Caki2 (cell line): ENCODE measurements at places on chromosomes 6 and 20.
A peak's percentile ranks its signal among the peaks of the same experiment; 100 is the strongest.

- DNase-seq = no peak
Observed at GRCh38 chr6:2197984-2198383, 47.4 kb downstream of the GMDS start.

DNA sequence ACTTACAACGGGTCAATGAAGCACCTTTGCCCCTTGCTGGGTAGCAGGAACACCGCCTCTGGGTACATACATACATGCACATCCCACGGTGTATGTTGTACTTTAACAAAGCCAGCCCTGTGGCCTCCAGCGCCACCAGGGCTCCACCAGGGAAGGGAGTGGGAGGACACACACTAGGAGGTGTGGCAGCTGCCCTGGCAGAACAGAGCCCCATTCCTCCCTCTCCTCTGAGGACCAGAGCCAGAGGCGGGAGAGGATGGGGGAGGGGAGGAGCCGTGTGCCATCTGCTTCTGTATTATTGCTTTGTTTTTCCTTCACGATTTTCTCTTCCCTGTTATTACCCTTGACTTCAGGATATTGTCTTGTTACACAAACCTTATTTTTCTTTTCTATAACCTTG lies 105.8 kb upstream of the TRAF3IP2 start:
- no peak for DNase-seq

DNA sequence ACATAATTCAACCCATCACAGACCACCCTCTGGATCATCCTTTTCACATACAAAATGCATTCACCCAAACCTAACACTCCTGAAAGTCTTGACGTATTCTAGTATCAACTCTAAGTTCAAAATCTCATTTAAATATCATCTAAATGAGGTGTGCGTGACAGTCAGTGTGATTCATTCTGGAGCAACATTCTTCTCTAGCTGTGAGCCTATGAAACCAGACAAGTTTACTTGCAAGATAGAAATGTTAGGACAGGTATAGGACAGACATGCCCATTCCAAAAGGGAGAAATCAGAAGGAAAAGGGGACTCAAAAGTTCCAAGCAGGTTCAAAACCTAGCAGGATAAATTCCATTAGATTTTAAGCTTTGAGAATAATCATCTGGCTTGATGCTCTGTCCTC lies 329.7 kb downstream of the CD83 start:
- DNase-seq = no peak

DNA sequence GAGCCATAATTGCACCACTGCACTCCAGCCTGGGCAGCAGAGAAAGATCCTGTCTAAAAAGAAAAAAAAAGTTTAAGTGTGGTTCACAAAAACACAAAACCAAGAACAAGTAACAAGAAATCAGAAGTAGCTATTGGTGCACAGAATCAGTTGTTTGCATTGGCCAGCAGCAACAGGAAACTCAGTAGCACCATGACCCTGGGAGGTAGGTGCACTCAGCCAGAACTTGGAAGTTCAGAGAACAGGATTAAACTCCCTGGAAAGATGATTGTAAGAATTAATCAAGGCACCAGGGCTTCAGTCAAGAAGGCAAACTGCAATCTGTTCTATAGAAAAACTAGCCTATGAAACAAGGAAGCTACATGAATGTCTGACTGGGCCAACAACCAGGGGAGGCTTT lies 267.9 kb downstream of the COL12A1 start:
- peak; percentile 6 for DNase-seq

DNA sequence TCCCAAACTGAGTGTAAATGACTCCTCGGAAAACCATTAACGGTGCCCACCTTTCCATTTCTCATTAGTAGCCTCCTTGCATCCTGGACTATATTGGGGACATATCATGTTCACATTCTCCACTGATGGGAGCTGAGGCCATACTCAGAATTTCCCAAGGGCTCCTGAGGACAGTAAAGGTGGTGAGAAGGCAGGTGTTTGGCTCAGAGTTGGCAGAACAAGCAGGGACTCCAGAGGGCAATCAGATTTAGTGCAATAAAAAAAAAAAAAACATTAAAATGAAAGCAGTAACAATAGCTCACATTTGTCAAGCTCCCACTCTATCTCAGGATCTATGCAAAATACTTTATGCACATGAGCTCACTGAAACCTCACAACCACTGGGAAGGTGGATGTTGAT lies 401.4 kb downstream of the MAFB start:
- no peak for DNase-seq

- DNase-seq = no peak
Observed at GRCh38 chr6:82085701-82086100, 161.8 kb downstream of the IBTK start.
